ENCODE measurements at places on chromosomes 7 and 10.

DNA sequence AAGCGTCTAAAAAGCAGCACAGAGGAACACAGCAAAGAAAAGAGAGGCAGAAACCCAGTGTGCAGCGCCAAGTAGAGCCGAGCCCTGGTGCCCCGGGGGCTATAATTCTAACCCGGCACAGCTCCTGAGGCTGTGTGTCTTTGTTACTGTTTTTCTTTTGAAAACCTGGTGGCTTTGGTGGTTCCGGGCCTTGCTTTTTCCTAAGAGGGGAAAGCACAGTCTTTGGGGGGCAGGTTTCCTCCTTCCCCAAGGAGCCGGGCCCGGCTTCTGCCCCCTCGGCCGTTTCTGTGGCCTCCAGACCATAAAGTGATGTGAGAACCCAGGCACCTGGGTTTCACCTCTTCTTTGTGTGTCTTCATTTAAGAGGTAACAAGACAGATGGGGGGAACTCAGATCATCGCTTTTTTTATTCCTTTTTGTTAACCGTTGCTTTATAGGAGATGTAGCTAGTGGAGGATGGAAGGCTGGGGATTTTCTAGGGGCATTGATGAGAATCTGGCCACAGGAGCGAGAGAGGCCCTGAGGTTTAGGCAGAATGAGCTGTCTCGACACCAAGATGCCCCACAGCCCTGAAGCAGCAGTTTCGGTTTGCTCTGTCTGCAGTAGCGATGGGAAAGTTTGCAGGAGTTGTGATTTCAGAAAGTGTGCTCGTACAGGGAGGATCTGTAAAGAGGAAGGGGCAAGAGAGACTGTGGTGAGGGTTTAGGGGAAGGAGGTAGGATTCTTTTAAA lies 367.8 kb upstream of the GALNT17 start:
- no peak for DNase-seq

- DNase-seq = no peak
Observed at GRCh38 chr7:24440892-24441291, 132.4 kb upstream of the PALS2 start.

DNA sequence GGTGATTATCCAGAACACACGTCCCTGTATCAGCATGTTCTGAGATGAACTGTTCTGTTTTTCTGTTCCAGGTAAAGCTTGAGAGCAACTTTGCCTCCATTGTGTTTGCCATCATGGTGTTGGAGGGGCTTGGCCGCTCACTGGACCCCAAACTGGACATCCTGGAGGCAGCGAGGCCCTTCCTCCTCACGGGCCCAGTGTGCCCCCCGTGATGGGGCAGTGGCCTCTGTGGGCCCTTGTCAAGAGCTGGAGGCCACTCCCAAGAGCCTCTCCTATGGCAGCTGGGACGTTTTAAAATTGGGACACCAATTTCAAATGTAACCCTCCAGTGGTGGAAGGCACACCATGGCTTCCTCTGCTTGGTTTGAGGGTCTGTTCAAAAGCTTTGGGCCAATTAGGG lies 1.9 kb upstream of the NDUFB2 start:
- DNase-seq = no peak

DNA sequence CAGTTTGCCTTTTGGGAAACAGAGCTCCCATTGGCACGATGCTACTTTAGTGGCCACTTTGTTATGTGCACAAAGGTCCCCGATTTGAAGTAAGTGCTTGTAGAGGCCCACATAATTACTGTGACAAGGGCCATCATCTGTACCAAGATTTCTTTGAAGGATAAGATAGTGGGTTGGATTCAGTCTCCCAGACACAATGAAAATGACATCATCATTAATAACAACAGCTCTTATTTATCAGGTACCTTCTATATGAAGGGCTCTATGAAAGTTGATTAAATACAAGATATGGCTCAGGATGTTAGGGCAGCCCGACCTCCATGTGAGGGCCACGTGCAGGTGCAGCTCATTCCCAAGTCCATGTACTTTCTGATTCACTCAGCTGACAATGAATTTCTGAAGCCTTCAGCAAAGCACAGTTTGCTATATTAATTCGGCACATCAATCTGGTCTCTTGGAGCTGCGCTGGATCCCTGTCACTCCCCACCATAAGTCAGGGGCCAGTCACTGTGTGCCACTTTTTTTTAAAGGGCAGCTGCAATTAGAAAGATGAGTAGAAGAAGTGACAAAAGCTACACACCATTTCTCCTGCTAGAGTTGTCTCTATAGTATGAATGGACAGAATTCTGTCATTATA lies 140.3 kb downstream of the ABCA13 start:
- no peak for DNase-seq

DNA sequence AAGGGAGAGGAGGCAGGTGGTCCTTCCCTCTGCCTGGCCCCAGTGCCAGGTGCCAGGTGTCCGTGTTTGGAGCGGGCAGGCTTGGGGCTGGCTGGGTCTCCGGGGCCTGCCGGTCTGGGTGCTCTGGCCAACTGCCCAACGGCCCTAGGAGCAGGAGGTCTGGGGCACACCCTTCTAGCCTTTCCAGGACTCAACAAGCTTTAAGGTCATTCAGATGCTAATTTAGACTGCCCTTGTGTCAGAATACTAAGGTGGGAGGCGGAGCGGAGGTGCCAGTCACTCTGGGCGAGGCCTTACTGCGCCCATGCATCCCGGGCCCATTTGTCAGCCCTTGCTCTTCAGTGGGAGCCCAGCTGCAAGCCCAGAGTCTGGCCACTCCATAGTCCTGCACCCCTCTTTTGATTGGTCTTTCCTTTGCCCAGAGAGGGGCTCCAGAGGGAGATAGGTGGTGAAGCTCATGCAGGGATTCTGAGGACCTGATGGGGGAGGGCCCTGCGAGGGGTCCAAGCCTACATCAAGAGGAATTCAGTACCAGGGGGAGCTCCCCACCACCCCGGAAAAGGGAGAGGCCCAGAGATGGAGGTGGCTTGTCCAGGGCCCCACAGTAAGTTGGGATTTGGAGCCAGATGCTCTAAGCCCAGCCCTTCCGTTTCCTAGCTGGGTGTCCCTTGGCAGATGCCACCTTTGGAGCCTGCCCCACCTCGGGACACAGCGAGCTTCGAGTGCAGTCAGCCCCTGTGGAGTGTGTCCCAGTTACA lies 1.3 kb downstream of the PGAM2 start:
- DNase-seq = no peak

DNA sequence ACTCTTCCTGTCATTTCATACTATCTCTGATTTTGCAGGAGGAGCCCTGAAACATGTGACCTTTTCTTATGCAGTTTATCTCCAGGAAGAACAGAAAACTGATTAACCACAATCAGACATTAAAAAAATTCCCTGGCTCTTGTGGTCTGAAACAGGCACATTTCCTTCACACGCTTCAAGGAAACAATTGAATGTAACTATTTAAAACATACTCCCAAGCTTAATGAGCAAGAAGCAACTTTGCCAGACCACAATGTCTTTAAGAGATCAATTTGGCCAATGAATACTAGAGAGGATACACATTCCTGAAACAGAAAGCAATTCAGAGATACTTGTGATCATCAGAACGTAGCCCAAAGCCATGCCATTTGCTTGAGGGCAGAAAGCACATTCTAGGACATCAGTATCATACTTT lies 65.8 kb downstream of the PIP4K2A start:
- no peak for DNase-seq

DNA sequence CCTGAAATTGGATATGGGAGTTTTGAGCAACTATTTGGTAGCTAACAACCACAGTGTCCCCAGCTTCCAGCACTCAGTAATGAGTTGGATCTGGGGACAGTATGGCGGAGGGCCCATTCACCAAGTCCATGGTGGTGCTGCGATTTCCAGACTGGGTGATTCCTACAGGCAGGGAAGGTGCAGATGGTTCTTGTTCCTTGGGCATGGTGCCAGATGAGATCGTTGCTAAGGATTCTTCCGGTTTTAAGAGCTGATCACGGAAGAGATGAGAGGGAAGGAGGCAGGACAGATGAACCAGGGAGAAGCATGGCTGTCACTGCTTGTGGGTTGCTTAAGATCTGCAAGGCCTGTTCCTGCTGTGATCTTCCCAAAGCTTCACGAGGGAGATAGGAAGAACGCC lies 380.3 kb downstream of the TCERG1L start:
- DNase-seq = no peak

DNA sequence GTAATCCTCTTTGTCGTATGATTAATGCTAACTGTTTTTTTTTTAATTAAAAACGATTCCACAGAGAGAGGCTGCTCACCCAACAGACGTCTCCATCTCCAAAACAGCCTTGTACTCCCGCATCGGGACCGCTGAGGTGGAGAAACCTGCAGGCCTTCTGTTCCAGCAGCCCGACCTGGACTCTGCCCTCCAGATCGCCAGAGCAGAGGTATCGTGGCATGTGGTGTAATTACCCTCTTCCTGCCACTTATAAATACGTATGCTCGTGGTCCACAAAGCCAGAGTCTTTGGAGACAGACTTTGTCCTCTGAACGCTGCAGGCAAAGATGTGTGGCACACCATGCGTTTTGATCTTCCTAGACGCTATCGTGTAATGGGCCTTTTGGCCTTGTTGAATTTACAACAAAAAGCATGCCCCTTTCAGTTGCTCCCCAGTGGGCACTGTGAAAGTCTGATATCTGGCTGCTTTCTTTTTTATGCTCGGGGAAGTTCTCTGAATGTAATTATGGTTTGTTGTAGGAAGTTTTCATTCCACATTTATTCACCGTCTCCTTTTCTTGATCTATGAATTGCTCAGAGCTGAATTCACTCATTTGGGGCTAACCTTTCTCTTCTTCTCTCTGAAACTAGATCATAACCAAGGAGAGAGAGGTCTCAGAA lies 33.6 kb upstream of the BTBD16 start:
- DNase-seq = no peak

GRCh38 chr7:143455942-143456341 lies 12.7 kb downstream of the TAS2R60 start:
- no peak for DNase-seq

DNA sequence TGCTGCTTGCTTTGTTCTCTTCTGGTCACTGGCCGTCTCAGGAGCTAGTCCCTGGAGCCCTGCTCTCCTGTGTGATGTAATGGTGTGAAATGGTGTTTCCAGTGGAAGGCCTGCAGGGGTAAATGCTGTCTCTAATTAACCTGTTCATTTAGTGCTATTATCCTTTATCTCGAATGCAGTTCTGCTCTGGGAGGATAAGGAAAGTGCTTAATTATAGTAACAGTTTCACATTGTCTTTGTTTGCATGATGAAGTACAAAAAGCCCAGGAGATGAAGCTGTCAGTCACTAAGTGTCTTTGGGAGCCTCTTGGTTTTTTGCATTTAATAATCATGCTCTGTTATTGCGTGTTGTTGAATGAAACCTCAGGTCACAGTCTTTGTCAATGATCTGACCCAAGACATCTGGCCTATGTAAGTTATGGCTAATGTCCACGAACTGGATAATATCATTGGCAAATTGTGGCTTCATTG lies 755.3 kb upstream of the GALNT17 start:
- DNase-seq = no peak

GRCh38 chr7:116671681-116672595 lies at the start of gene MET:
Gene MET, plus strand, starts transcription at chr7:116672196. Its CDS starts 26,889 bp downstream, at chr7:116699085.
- DNase-seq = no peak
